ENCODE measurements at places on chromosomes 16 and 17.

- no peak for DNase-seq
These were observed 19.0 kb downstream of the JUP start for GRCh38 chr17:41767324-41768042.

- no peak for DNase-seq
These were observed at the start of gene DNAH9 for GRCh38 chr17:11598274-11599221. Gene DNAH9 (plus strand): TSS chr17:11598470. CDS start chr17:11598499, 29 bp downstream.

DNA sequence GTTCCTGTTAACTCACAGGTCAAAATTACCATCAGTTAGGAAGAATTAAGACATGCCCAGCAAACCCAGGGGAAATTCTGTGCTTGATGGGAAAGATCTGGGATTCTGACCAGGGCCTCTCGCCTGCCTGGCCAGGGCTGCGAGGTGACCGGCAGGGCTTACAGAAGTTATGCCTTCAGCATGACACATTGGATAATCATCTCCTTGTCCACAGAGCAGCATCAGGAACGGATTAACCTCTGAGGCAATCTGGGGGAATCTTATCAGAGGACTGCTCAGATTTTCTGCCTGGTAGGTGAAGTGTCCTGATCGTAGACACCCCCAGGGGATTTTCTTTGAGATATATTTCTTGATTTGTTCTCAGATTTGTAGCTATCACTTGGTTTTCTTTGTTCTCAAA lies 172.5 kb downstream of the HS3ST3A1 start:
- DNase-seq, result no peak

DNA sequence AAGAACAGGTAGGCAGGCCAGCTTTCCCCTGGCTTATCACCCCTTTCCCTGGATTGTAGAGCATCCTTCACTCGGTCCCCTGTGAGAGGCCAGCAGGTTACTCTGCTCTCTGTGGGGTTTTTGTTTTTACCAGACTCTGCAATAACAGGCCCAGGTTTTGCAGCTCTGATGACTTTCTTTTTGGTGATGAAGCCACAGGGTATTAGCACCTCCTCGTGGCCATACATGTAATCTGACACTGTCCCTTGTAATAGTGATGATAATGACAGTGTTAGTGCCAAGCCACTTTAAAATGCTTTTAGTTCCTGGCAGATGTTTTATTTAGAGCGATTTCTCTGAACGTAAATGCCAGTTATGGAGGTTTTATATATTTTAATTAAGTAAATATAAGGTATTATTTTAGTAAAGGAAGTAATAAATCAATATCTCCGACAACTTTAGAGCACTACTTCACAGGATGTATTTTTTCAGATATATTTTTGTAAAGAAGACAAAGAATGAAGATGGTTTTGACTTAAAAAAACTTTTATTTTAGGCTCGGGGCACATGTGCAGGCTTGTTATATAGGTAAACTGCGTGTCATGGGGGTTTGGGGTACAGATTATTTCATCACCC lies 38.0 kb upstream of the CPHXL start:
- peak; percentile 73 for DNase-seq

GRCh38 chr16:22264786-22265185 lies 32.4 kb upstream of the POLR3E start:
- no peak for DNase-seq

- DNase-seq, result no peak
These were observed 17.9 kb upstream of the SPN start for GRCh38 chr16:29644973-29645693.

GRCh38 chr17:74356646-74357465 lies 4.8 kb downstream of the BTBD17 start:
- DNase-seq, result no peak

DNA sequence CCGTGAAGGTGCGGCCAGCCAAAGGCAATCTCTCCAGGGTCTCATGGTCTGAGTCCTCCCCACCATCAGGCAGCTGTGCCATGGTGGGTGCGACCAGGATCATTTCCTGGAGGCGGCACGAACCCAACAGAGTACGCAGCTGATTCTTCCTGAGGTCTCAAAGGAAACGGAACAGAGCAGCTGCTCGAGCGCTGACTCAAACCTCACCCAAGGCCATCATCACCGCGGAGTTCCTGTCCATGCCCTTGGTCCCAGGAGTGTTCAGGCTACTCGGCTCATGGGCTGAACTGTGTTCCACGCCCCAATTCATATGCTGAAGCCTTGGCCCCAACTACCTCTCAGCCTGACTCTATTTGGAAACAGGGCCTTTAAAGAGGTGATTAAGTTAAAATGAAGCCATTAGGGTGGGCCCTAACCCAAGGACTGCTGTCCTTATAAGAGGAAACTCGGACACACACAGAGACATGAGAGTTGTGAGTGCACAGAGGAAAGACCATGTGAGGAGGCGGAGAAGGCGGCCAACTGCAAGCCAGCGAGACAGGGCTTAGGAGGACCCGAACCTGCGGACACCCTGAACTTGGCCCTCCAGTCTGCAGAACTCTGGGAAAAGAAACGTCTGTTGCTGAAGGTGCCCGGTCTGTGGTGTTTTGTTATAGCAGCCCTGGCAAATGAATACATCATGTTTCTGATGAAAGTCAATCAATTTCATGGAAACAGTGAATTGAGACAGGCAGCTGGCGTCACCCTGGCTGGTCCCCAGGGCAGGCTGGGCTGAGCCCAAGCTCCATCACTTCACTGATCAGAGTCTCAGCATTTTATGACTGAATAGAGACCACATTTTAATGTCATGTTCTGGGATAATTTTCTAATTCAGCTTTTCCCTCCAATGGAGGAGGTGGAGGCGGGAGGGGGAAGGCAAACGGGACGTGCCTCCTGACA lies 13.7 kb downstream of the MXRA7 start:
- DNase-seq, result no peak

GRCh38 chr17:43556292-43556691 lies 10.2 kb upstream of the ETV4 start:
- no peak for DNase-seq

DNA sequence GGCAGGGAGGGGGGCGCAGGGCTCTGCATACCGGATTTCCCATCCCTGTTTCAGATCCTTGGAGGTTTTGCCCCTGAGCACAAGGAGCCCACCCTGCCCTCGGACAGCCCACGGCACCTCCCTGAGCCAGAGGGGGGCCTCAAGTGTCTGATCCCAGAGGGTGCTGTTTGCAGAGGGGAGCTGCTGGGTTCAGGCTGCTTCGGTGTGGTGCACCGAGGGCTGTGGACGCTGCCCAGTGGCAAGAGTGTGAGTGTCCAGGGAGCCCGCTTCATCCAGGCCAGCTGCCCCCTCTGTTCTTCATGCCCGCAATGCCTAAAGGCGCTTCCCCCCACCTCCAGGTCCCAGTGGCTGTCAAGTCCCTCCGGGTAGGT lies 2.5 kb downstream of the TNK1 start:
- no peak for DNase-seq

GRCh38 chr17:49498029-49498615 lies 3.0 kb downstream of the NGFR start:
- DNase-seq, result no peak

DNA sequence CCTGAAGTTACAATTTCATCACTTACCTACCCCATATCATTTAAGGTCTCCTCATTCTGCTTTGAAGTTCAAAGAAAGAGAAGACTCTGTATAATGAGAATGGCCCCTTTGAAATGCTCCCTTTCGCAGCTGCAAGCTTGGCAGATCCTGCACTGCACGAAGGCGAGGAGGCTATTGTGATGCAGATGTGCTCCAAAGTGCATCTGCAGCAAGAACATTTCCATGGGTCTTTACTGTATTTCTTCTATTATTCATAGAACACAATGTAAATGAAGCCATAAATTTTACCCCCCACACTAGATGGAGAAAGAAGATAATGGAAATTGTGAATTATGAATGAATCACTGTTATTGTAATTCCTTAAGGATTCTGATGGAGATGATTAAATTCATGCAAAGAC lies 178.7 kb downstream of the CHD9NB start:
- no peak for DNase-seq

DNA sequence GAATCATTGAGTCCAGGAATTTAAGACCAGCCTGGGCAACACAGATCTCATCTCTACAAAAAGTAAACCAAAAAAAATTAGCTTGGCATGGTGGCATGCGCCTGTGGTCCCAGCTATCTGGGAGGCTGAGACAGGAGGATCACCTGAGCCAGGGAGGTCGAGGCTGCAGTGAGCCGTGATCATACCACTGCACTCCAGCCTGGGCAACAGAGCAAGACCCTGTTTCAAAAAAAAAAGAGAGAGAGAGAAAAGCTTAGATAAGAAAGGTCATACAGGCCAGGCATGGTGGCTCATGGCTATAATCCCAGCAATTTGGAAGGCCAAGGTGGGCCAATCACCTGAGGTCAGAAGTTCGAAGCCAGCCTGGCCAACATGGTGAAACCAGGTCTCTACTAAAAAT lies 63.5 kb upstream of the DNAH17 start:
- DNase-seq, result no peak

DNA sequence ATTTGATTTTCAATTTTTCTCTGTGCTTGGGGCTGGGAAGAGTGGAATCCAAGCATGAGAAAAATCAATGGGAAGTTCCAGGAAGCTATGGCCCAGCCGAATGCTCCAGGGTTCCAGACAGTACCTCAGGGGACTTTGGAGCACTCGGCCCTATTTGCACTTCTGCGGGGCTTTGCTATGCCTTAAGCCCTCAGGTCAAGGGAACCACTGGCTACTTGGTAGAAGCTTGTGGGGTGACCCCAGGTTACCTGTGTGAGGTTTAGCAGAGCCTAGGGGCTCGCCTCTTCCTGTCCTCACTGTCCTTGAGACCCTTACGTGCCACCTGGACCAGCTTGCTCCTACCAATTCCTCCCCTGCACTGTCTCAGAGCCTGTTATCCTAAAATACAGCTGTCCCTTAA lies 121.3 kb downstream of the MGAT5B start:
- DNase-seq, result no peak

GRCh38 chr16:50826797-50827316 lies 85.0 kb downstream of the CYLD start:
- no peak for DNase-seq

DNA sequence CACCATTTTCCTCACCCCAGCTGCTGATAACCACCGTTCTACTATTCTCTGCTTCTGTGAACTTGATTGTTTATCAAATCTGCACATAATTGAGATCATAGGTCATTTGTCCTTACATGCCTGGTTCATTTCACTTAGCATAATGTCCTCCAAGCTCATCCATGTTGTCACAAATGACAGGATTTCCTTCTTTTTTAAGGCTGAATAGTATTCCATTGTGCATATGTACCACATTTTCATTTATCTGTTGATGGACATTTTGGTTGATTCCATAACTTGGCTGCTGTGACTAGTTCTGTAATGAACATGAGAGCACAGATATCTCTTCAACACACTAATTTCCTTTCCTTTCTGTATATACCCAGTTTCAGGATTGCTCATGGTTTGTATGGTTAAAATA lies 225.3 kb upstream of the TBX2 start:
- DNase-seq, result no peak

DNA sequence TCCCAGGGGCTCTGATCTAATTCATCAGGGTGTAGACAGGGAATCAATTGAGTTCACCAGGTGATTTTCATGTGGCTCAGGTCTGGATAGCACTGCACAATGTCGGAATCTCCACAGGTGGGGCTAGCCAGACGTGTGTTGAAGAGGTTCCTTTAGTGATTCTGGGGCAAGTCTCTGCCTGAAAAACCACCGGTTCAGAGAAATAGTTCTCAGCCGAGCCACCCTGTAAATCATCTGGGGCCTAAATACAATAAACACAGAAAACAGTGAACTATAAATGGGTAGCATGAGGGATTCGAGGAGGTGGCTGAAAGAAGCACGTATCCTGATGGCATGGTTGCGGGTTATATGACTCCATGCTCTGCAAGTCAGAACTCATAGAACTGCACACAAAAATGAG lies 21.3 kb downstream of the ASPA start:
- DNase-seq, result no peak

DNA sequence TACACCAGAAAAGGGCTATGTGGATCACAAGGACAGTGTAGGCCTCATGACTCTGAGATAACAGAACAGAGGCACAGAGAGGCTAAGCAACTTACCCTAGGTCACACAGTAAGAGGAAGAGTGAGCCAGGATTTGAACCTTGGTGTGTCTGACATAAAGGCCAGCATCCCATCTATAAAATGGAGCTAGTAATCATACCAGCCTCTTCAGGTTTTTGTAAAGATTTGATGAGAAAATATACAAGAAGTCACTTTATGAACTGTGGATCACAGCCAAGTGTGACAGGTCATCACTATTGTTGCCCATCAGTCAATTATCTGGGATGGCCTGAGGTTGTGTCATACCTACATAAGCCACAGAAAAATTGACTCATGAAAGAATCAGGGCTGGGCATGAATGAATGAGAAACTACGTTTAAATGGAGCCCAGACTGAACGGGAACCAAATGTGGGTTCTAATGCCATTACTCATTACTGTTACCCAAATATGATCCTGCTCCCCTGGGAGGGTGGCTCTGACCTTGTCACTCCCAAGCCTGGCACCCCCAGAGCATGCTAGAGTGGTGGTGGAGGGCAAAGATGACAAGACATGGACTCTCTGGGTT lies 21.0 kb downstream of the FBXO39 start:
- no peak for DNase-seq

DNA sequence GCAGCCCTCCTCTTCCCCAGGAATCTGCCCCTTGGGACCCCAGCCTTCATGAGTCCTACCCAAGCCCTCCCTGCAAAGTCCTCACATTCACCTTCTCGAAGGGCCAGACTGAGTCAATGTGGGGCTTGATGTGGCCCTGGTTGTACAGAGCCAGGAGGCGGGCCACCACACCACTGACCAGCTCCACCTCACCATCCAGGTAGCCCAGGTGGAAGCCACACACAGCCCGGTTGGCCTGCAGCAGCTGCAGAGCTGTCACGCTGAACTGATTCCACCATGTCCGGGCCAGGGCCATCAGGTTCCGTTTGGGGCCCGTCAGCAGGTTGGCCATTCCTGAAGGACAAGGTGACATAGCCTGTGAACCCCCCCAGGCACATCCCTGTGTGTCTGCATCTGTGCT lies 6.0 kb downstream of the VAT1 start:
- DNase-seq, result no peak

DNA sequence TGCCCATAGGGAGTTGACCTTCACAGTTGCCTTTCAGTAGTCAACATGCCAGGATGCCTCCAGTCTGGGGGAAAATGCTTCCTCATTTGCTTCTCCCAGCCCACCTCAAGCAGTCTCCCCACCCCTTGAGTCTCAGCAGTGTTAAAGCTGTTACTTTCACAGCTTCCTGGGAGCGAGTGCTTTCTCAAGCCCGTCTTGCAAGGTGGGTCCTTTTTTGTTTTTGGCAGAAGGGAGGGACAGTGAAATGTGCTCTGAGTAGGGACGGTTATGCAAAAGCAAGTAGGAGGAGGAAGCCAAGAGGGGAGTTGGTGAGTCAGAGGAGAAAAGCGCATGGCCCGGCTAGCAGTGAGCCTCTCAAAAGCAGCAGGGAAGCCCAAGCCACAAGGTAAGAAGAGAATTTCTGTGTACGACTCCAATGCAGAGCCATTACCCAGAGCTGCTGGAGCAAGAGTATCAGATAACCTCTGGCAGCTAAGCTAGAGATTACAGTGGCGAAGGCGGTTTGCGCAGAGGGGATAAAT lies at the start of gene CHST4:
Gene CHST4 (plus strand): TSS at position 316 of the 521 bp plus-strand sequence. CDS start 10,252 bp downstream, outside the sequence.
- no peak for DNase-seq

- no peak for DNase-seq
These were observed 7.6 kb downstream of the NXPH3 start for GRCh38 chr17:49583226-49583625.

- peak; percentile 88 for DNase-seq
These were observed 20.1 kb downstream of the CD7 start for GRCh38 chr17:82297280-82297713.

- DNase-seq, result no peak
These were observed 24.0 kb upstream of the SALL1 start for GRCh38 chr16:51175081-51175480.

- DNase-seq, result no peak
These were observed 145.5 kb downstream of the MSI2 start for GRCh38 chr17:57401556-57402488.
